Naive thymus-derived CD8-positive, alpha-beta T cell (primary cell): ENCODE measurements at places on chromosomes 12 and 14. TPM values are rescaled to one million over a fixed set of nuclear protein-coding genes. Genes with fewer than 3 reads are reported as not detected.

FBRSL1 gene
- total RNA-seq = 101 TPM

CTSG gene
- total RNA-seq = not detected

BTBD6 gene
- 42.8 TPM for total RNA-seq

NKX2-1 gene
- not detected for total RNA-seq

SOX5 gene
- not detected for total RNA-seq

KLRG1 gene
- total RNA-seq = 4.1 TPM

CIROP gene
- not detected for total RNA-seq

FLRT2 gene
- not detected for total RNA-seq

CATSPERB gene
- total RNA-seq = 4.6 TPM

GCN1 gene
- 133 TPM for total RNA-seq

SLCO1B3 gene
- total RNA-seq = not detected

JAG2 gene
- total RNA-seq = 0.47 TPM

AQP5 gene
- not detected for total RNA-seq

CD163L1 gene
- total RNA-seq = 0.33 TPM

EXOC3L4 gene
- not detected for total RNA-seq

AGAP2 gene
- total RNA-seq = 54.4 TPM

KRR1 gene
- total RNA-seq = 79.3 TPM

KRT2 gene
- total RNA-seq = 0.62 TPM

IGF1 gene
- 0.16 TPM for total RNA-seq

SCN8A gene
- 1.8 TPM for total RNA-seq

NELL2 gene
- 633 TPM for total RNA-seq

BDKRB1 gene
- total RNA-seq = not detected

TPH2 gene
- not detected for total RNA-seq
